Suppressor macrophage (primary cell): ENCODE measurements at places on chromosomes 1 and 21.

- no peak for DNase-seq
These were observed 4.5 kb downstream of the IVNS1ABP start for GRCh38 chr1:185312361-185313138.

- DNase-seq: peak; percentile 44
These were observed at the start of gene WNT9A for GRCh38 chr1:227947676-227948492. WNT9A (minus strand) TSS chr1:227947932; CDS start chr1:227947887, 45 bp downstream.

DNA sequence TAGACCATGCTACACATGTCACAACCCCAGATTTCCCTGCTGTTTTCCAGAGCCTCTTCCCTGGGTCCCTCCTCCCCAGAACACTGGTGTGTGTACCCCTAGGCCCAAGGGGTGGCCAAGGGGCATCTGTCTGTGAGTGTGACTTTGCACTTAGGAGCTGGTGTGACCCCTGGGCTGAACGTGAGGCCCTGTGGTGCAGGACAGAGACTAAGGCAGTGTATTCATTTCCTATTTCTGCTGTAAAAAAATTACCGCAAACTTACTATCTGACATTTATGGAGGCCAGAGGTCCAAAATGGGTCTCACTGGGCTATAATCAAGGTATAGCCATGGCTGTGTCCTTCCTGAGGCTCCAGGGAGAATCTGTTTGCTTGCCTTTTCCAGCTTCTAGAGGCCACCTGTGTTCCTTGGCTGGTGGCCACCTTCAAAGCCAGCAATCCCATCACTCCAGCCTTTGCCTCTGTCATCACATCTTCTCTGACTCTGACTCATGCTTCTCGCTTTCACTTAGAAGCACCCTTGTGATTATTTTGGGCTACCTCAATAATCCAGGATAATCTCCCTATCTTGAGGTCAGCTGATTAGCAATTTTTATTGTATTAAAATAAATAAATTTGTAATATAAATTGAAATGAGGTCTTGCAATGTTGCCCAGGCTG, 24.0 kb upstream of the ELOA start:
- DNase-seq: no peak

GRCh38 chr1:53089478-53090226, 27.6 kb downstream of the PODN start:
- no peak for DNase-seq

- no peak for DNase-seq
These were observed 47.2 kb downstream of the KLHDC7A start for GRCh38 chr1:18527921-18528320.

GRCh38 chr1:25450891-25451290, 20.2 kb downstream of the MACO1 start:
- no peak for DNase-seq

DNA sequence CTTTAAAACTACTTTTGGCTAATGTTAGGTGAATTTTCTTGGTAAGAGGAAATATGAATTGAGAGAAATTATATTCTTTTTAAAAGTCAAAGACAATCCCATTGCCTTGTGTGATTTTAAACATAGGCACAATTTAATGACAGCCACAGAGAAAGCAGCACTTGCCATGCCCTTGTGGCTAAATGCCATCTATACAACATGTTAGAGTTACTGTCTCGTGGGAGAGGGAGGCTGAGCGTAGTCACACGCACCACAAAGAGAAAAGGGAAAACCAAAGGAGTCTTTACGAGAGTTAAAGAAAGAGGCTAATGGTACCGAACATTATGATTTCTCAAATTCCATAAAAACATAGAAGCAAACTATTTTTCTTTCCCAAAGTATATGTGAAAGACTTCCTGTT, 537.9 kb downstream of the PTPRC start:
- no peak for DNase-seq
